Activated effector memory CD4-positive, alpha-beta T cell treated with Interleukin-2 at 50 U/mL for 16 hours (primary cell): ENCODE measurements at places on chromosomes 7 and 10.

GRCh38 chr7:43764039-43764761, 5.7 kb downstream of the BLVRA start:
- DNase-seq, result no peak

DNA sequence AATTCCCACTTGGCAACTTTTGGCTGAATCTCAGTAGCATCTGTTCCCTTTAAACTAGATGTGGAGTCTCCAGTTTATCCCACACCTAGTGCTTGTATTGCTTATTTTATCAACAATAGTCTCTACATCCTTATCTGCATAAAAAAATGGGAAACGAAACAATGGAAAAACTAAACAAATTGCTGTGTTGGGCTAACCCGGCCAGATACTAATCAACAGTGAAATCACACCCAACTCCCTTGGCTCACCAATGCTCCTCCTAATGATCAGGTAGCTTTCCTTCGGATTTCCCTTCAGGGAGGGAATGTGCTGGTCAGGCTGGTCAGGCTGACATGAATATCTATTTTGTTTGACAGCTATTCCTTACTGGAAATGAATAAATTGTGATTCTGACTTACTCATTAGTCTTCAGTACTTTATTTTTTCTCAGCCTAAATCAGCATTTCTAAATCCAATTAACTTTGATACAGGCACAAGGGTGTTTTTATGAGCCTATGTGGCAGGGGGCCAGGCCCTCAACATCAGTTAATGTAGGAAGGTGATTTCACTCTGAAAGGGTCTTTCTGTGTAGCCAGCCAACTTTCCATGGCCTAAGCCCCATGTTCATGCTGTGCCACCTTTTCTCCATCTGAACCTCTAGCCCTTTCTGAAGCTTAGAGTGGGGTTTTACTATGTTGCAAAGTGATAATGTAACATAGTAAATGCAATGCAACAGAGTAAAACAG, 170.5 kb upstream of the NPSR1 start:
- DNase-seq, result no peak

GRCh38 chr7:129434675-129435318, 565 bp downstream of the STRIP2 start:
- DNase-seq, result no peak

- no peak for DNase-seq
These were observed 54.3 kb upstream of the ZNF800 start for GRCh38 chr7:127446842-127447241.

DNA sequence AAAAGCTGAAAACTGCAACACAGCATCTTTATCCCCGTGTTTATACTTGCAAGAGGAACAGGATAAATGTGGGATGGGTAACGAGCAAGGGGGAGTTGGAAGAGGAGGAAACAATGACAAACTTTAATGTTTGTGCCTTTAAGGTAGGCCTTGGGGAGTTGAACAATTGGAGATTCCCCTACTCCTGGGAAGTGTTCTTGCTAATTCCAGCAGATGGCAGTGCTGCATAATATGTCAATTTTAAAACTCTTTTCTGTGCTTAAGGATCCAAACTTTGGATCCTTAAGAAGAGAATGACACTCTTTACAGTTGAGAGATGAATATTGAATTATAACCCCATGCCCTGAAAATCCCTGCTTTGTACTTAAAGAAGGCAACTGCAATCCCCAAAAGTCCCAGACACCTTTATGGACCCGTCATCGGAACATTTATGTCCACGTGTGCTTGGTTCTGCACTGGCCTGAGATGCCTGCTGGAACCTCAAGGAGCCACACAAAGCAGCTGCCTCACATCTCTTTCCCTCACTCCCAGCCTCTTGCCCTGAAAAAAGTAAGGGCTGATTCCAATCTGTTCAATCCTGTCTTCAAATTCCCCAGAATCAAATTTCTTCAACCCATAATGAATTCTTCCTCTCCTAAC, 12.0 kb downstream of the IFIT5 start:
- DNase-seq, result no peak
